ENCODE measurements at places on chromosomes 3 and 15. TPM values are rescaled to one million over a fixed set of nuclear protein-coding genes. Genes with fewer than 3 reads are reported as not detected.

- DNase-seq = no peak
These were observed 123.0 kb downstream of the MEGF11 start for GRCh38 chr15:66130496-66131034.

The SLC9C1 gene
- not detected for total RNA-seq

DNA sequence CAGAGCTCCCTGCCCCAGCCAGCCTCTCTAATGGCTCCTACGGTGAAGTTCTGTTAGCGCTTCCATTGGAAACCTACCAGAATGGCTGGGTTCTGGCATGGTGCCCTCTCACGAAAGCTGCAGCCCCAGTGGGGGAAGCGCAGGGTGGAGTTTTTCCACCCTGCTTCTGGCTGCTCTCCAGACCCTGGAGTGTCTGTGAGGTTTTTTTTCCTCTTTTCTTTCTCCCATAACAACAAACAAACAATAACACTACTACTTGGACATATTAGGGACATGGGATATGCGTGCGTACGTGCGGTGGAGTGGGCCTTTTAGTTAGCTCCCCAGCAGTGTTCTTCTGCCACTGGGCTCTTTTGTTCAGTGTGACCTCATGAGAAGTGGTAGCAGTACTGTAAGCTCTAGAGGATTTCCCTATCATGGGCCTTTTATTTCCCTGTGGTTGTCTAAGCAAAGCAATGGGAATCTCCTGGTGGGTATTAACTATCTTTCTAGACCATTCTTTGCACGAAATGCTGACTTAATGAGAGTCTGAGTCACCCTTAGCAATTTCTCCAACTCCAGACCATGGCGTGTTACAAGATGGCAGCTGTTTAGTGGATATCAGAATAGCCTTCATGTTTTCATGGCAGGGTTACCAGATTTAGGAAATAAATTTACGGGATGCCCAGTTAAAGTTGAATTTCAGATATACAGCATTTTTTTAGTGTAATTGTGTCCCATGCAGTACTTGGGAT, 161.9 kb downstream of the FNDC3B start:
- no peak for DNase-seq

- DNase-seq = peak; percentile 57
These were observed 31.2 kb upstream of the CCDC80 start for GRCh38 chr3:112671930-112672715.

DNA sequence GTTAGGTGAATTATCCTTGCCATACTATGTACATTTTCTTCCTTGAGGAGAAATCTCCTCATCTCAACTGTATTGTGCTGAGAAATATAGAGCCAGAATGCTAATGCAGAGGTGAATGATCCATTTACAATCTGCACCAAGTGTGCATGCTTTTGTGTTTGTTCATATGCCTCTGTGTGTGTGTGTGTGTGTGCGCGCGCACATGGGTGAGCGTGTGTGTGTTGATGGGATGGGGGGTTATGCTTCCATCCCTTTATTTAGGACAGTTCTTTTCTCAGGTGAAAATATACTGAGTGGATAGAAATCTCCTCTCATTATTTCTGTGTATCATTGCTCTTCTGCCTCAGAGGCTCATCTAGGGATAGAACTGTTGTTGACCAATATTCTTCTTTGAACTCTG, 626.1 kb downstream of the MCTP2 start:
- DNase-seq = no peak

DNA sequence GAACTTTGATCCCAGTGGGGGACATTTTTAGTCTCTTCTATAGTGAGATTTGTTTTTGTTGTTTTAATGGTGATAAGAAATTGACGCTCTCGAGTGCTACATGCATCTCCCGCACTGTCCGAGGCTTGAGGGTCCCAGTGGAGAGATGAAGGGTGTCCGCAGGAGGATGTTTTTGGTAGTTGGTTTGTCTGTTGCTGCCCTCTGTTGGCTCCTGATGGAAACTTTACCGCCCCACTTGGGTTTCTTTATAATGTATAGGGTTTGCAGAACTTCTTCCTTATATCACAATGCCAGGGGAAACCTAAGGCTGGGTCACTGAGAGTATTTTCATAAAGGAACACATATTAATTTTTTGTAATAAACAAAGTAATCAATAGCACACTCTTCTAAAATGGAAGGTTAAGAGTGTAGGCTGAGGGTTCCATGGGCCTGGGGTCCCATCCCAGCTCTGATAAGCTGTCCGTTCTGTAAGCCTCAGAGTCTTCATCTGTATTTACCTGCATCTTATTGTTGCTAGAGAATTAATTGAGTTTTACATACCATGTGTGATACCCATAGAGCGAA, 185.3 kb upstream of the FEZF2 start:
- DNase-seq = peak; percentile 2

The CLN6 gene
- total RNA-seq = 15.5 TPM

DNA sequence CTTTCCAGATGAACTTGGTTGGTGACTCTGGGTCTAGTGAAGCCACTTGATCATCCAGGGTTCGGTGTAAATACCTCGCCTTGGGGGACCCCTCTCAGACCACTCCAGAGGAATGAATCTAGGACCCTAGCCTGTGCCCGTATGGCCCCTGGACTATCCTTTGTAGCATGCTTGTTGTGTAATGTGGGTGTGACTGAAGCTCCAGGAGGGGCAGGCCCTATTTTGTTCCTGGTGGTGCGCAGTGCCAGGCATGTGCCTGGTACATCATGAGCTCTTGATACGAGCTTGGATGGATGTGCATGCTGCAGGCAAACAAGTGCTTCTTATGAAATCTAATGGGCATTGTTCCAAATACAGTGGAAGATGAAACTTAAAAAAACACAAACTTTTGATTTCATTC, 82.8 kb downstream of the EBLN2 start:
- DNase-seq = no peak

DNA sequence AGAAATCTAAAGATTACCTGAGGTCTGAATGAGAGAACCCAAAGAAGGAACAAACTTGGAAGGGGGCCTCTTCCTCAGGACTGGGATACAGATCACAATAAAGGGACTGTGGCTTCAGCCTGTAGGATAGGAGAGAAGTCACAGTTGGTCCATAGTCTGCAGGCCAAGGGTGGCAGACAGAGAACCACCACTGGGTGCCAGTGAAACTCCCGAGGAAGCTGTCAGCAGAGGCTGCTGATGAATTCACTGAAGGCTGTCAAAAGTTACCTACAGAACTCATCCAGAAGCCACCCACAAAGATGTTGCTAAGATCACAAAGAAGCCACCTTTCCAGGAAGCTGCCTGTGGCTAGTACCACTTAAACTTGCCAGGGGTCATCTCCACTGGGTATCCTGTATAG, 78.5 kb downstream of the TMCO5A start:
- DNase-seq = no peak

The CHRNB4 gene
- total RNA-seq = not detected

GRCh38 chr3:71629289-71629688, 45.8 kb upstream of the FOXP1 start:
- DNase-seq = no peak

DNA sequence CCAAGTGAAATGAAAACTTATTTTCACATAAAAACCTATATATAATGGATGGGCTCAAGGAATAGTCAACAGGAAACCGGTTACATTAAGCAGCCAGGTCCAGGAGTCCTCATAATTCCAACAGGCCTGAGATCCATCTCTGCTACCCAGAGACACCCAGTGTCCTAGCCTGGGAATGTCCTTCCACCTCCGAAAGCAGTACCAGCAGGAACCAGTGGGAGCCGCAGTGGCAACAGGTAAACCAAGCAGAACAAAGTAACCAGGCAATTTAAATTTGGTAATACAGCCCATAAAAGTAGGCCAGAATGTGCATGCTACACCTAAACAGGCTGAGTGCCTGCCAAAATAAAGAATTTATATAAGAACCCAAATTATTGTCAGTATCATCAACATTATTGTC, 195.6 kb downstream of the ZBBX start:
- no peak for DNase-seq

The GRIP2 gene
- total RNA-seq = not detected

The ZNF619 gene
- total RNA-seq = 14.3 TPM

The SNURF gene
- total RNA-seq = 20.7 TPM

DNA sequence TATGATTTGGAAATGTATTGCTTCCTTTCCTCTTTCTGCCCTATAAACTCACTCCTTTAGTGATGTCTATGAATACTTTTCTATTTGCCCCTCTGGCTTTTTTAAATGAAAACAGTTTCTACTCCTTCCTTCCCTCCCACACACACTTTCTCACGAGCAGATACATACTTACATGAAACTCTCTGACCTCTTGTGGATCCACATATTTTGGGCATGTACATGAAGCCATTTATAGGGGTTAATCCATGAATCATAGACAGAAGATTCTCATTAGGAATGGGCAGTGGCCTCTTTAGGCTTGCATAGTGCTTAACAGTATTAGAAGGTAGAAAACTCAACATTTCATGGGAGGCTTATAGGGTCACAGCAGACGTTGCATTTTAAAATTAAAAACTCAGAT, 24.8 kb downstream of the ANAPC13 start:
- DNase-seq = no peak

DNA sequence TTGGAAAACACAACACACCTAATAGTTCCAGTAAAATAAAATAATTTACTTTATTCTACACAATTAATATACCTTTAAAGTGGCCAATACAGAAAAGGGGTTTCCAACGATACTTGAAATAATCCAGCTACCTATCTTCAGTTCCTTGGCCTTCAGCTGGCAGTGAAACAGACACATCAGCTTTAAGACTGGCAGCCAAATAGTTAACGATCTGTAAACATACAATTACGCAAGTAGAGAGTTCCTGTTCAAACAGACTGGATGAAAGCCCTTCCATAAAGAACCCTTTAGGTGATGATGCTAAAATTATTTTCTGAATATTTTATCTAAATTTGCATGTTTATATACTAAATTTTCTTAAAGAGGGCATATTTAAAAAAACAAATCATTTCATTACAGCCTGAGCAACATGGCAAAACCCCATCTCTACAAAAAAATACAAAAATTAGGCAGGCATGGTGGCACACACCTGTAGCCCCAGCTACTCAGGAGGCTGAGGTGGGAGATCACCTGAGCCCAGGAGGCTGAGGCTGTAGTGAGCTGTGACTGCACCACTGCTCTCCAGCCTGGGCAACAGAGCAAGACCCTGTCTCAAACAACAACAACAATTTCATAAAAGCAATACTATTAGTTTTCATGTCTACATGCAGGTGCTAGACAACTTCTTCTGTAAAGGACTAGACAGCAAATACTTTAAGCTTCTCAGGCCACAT, 12.9 kb downstream of the DYNC1LI1 start:
- DNase-seq = no peak

The PLIN1 gene
- total RNA-seq = 0.75 TPM

DNA sequence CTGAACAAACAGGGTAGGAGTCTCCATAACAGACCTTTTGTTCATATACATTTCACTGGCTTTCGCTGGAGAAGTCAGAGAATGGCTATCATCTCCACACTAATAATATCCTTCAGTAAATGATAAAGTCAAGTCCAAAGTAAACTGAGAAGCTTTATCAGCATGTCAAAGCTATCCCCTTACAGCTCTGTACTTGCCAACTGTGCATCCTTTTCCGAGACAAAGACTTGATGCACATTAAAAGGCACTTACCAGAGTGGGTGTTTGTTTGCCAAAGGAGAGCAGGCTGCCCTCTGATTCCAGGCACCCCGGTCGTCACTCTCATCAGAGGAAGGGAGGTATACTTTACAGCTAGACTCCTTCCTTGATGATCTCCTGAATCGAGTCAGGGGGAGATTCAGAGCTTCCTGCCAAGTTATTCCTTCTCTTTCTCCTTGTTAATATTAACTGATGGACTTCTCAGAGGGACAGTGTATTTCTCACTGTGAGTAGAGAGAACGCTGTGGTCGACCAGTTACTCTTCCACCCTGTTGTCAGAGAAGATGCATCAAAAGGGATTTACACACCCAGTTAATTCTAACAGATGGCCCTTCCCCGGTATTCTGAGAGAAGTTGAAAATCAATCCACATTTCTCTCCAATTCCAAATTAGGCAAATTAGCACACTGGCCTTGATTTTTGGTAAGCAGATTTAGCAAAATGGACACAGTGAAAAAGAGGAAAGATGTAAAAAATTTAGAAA, 504.7 kb upstream of the NR2F2 start:
- no peak for DNase-seq

The CXCR6 gene
- 1.7 TPM for total RNA-seq

- no peak for DNase-seq
These were observed 417.2 kb downstream of the ERC2 start for GRCh38 chr3:56051052-56051451.

GRCh38 chr3:141326626-141327025, 41.7 kb upstream of the ZBTB38 start:
- no peak for DNase-seq

DNA sequence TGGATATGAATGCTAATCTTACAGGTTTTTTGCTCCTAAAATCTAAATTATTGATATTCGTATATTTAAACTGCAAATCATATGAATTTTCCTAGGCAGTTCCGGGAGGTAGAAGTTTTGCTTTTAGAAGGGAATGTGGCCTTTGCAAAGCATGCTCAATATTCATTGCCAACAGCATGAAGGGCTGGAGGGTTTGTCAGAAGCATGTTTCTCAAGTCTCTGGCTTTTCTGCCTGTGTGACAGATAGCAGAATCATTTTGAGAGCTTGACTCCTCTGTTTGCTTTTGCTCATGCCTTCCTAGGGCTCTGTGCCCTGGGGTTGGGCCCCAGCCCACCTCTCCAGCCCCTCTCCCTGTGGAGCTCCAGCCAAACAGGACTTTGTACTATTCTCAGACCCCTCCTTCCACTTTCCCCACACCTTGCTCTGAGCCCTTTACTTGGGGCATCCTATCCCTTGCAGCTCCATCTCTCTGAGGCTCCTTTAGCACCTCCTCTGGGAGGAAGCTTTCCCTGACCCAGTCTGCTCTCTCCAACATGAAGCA, 91.3 kb downstream of the ARNT2 start:
- no peak for DNase-seq

The P2RY13 gene
- total RNA-seq = 0.88 TPM

- peak; percentile 76 for DNase-seq
These were observed 14.2 kb downstream of the RAB8B start for GRCh38 chr15:63203451-63204090.
